ENCODE measurements at places on chromosomes 7 and 10. TPM values are rescaled to one million over a fixed set of nuclear protein-coding genes. Genes with fewer than 3 reads are reported as not detected.

JCAD gene
- total RNA-seq: 17.1 TPM

DLG5 gene
- 24.4 TPM for total RNA-seq

AOC1 gene
- total RNA-seq: not detected

SMNDC1 gene
- total RNA-seq: 9.8 TPM

MACC1 gene
- 0.06 TPM for total RNA-seq

ALOX5 gene
- not detected for total RNA-seq

POM121L12 gene
- not detected for total RNA-seq

GRID1 gene
- not detected for total RNA-seq

APBB1IP gene
- total RNA-seq: not detected

TDRD1 gene
- 1.9 TPM for total RNA-seq

IDI2 gene
- not detected for total RNA-seq

ANKRD61 gene
- 0.26 TPM for total RNA-seq

C10orf53 gene
- not detected for total RNA-seq

CFAP70 gene
- 1.6 TPM for total RNA-seq

FOXP2 gene
- 2.2 TPM for total RNA-seq

GATA3 gene
- 0.06 TPM for total RNA-seq

ACTR3C gene
- not detected for total RNA-seq

NCAPG2 gene
- total RNA-seq: 25.1 TPM

HSPA14 gene
- total RNA-seq: 14.1 TPM

FGL2 gene
- 616 TPM for total RNA-seq

CFAP46 gene
- total RNA-seq: 0.19 TPM

OR2A42 gene
- total RNA-seq: 0.06 TPM

FRMPD2 gene
- not detected for total RNA-seq

GCC1 gene
- 19.3 TPM for total RNA-seq

AVL9 gene
- total RNA-seq: 22.2 TPM

IGFBP1 gene
- 0.37 TPM for total RNA-seq

EFCAB10 gene
- total RNA-seq: not detected

AMPH gene
- 0.26 TPM for total RNA-seq

FIGNL1 gene
- total RNA-seq: 11.1 TPM

MYOF gene
- 316 TPM for total RNA-seq
